ENCODE measurements at places on chromosomes 6 and 20.
A peak's percentile ranks its signal among the peaks of the same experiment; 100 is the strongest.

DNA sequence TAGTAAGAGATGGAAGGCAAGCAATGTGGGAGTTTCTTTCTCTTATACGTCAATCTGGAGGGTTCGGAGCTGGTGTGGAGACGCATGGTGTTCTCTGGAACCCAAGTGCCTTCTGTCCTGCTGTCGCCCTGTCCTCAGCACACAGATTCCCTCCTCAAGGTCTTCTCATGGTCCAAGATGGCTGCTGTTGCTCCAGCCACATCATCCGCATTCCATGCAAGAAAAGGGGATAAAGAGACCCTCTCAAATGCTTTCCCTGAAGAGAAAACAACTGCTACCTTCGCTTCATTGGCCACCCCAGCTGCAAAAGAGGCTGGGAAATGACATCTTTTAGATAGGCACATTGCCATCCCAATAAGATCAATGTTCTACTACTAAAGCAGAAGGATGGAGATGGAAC is 151.2 kb downstream of the ANKRD60 start:
- H3K27ac ChIP-seq, result no peak overlapping the region
- no peaks in the 10 kb centered on the region for H3K36me3 ChIP-seq
- no peak overlapping the region for H3K4me3 ChIP-seq
- no peak for DNase-seq
- peaks cover 25% of the 10 kb centered on the region for H3K4me1 ChIP-seq
- H3K27me3 ChIP-seq, result peaks cover 14% of the 10 kb centered on the region

GRCh38 chr6:41286544-41287346 is at the start of gene TREM1:
Gene TREM1 (minus strand): TSS chr6:41286682. CDS start chr6:41286655, 27 bp downstream.
- peaks cover 54% of the 10 kb centered on the region for H3K4me1 ChIP-seq
- DNase-seq, result no peak
- H3K4me3 ChIP-seq, result no peak within 1 kb of the TSS

DNA sequence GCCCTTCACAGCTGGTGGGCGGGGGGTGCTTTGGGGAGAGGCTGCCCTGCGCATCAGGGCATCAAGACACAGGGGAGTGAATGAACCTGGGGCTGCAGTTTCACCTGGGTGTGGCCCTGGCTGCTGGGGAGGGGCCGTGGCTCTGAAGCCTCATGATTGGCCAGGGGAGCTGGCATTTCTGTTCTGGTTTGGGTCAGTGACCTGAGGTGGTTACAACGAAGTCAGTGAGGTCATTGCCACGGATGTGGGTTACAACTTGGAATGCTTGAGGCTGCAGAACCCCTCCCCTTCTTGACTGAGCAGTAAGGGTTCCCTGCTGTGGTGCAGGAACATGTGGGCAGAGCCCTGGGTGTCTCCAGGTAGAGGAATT is 3.0 kb downstream of the TCEA2 start:
- DNase-seq, result no peak
- peaks cover 34% of the 10 kb centered on the region for H3K4me1 ChIP-seq
- no peak overlapping the region for H3K27ac ChIP-seq
- H3K4me3 ChIP-seq, result no peak overlapping the region

DNA sequence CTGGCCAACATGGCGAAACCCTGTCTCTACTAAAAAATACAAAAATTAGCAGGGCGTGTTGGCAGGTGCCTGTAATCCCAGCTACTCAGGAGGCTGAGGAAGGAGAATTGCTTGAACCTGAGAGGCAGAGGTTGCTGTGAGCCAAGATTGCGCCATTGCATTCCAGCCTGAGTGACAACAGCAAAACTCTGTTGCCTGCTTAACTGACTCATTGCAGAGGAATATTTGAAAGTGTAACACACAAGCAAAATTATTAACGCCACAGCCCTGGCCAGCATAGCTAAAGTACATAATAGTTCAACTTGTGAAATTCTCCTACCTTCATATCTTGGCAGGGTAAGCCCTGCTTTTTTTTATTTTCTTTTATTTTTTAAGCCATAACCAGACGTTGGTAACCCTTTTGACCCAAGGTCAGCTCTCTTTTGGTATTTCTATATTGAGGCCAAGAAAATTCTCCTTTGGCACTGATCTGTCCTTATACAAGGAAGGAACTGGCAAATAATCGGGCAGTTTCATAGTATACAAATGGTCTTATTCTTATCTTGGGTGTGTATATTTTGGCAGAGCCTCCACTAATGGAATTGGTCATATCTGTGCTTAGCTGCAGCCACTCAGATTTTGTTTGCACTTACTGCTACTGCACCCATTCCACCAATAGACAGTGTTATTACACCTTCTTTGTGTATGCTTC is 4.0 kb upstream of the ADGRF5 start:
- H3K27me3 ChIP-seq, result peaks cover 6% of the 10 kb centered on the region
- no peak overlapping the region for H3K27ac ChIP-seq
- H3K4me3 ChIP-seq, result no peak overlapping the region
- no peak for DNase-seq

DNA sequence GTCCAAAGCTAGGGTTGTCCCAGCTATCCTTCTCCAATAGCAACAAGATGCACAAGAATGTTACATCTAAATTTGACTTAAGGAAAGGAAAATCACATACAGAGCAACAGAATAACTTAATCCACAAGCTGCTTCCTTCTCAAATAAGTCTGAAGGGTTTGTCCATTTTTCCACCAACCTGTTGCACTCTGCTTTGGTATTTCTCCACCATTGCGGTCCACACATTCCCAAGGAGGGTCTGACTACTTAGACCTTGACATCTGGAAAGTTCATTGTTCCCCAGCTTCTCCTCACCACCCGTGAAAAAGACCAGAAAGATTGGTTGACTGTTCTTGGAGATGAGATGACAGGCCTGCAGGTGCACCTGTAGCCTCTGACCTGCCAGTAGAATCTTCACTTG is 72.5 kb downstream of the PDSS2 start:
- DNase-seq, result no peak
- H3K27ac ChIP-seq, result no peak overlapping the region
- H3K36me3 ChIP-seq, result peaks cover 22% of the 10 kb centered on the region
- no peaks in the 10 kb centered on the region for H3K27me3 ChIP-seq

DNA sequence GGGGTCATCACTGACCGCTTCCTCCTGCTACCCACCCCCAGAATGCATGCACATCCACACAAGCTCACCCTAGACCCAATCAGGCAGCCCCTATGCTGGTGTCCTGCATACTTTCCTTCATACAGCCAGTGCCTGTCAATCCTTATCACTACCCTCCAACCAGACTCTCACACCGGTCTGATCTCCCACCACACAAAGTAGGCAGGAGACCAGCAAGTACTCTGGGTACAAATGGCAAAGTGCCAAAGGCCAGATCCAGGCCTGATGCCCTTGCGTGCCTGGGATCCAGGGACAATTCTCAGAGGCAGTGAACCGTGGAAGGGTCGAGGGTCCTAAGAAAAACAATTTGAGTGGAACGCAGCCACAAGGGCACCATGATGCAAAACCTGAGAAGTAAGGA is 114.2 kb downstream of the HIVEP2 start:
- H3K36me3 ChIP-seq, result no peaks in the 10 kb centered on the region
- H3K27me3 ChIP-seq, result no peaks in the 10 kb centered on the region
- peak overlapping the region; percentile 53 for H3K27ac ChIP-seq
- no peak overlapping the region for H3K4me3 ChIP-seq

DNA sequence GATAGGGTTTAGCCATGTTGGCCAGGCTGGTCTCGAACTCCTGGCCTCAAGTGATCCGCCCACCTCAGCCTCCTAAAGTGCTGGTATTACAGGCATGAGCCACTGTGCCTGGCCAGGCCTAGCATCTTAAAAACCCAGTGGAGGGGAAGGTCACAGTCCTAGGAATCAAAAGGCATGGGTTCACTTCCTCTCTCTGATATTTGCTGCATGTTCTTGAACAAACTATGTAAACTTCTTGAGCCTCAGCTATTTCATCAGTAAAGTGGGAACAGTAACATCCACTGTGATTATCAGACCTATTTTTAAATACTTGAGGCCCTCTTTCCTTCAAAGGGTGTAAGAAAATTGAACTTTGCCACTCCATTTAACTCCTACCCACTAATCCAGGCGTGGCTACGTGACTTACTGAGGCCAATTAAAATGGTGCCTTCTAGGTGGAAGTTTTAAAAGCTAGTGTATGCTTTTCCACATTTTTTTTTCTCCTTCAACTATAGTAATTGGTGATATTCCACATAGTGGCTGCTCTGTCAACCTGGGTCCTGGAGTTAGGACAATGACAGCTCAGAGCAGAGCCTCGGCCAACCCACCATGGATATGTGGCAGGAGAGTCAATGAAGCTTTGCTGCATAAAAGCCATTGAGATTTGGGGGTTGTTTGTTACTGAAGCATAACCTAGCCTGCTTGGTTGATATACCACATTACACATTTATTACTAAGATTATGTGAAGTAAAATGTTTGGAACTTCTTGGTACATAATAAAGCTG is 32.2 kb upstream of the IER3 start:
- peak overlapping the region; percentile 75 for H3K27ac ChIP-seq
- peaks cover 4% of the 10 kb centered on the region for H3K27me3 ChIP-seq
- H3K4me3 ChIP-seq, result no peak overlapping the region
- H3K36me3 ChIP-seq, result peaks cover 16% of the 10 kb centered on the region
- peaks cover 44% of the 10 kb centered on the region for H3K4me1 ChIP-seq
